ENCODE measurements at places on chromosomes 2 and 18.

DNA sequence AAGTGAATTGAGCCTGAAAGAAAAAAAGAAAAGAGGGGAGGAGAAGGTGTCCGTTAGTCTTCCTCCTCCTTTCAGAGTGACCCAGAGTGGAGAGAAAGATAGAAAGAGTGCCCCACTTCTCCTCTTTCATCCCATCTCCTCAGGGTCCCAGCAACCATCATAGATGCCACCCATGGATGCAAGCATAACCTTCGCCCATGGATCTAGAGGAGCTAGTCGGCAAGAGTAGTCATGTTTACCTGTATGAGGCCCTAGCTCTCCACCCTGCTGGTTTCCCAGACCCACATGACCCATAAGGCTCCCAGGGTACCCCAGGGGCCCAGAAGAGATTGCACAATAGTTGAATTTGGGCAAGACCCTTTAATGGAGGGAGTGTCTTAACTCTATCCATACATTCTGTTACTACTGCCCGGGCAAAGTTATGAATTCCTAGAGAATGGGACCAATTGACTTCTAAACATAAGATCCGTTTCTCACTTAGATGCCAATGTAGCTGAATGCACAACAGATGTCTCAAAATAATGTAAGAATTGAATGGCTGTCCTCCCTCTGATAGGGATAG is 56.1 kb upstream of the CDCA7 start:
- no peak for DNase-seq

DNA sequence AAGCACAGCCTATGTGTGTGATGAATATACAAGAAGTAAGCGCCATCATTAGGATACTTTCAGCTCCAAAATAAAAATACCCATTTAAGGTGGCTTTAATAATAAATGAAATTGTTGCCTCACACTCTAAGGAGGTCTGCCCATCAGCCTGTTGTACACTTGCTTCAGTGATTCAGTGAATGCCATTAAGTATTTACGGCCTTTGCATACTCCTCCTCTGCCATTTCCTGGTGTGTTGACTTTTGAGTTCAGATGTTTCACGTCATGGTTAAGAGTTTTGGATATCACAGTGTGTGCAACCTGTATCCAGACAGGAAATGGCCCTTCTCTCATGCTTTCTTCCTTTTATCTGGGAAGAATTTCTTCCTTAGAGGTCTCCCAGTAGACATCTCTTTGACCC is 38.6 kb upstream of the SNORC start:
- no peak for DNase-seq

DNA sequence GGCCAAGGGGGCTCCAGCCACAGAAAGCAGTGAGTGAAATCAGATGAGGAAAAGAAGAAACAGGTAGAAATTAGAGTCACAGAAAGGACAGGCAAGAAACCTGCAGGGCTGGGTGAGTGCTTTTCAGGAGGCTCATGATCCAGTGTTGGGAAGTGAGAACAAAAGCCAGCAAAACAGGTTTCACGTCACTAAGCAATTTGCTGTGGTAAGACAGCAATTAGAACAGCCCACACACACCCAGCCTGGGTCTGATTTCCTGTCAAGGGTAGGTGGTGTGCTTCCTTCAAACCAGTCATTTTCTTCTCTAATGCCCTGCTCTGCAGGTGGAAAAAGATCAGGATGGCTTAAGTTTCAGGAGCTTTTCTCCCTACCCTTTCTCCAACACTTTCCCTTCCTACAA is 52.9 kb upstream of the XDH start:
- DNase-seq = no peak

- no peak for DNase-seq
Measured at GRCh38 chr2:29218550-29219125, 103.4 kb downstream of the CLIP4 start.

- no peak for DNase-seq
Measured at GRCh38 chr2:134647607-134648256, 71.1 kb downstream of the TMEM163 start.

DNA sequence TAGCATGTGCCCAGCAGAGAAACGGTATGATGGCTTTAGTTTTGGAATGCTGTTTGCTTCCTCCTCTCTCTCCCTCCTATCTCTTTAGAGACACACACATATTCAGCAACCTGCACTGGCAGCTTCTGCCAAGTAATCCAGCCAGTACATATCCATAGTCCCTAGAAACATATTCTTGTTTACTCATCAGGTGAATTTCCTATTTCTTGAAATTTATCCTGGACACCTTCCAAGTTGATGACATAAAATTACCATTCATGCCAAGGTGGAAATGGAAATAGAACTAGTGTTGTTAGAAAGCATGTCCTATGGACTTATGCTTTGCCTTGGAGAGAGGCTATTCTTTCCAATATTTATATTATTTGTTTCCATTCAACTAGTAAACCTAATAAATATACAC is 50.9 kb upstream of the RGPD4 start:
- DNase-seq = no peak

DNA sequence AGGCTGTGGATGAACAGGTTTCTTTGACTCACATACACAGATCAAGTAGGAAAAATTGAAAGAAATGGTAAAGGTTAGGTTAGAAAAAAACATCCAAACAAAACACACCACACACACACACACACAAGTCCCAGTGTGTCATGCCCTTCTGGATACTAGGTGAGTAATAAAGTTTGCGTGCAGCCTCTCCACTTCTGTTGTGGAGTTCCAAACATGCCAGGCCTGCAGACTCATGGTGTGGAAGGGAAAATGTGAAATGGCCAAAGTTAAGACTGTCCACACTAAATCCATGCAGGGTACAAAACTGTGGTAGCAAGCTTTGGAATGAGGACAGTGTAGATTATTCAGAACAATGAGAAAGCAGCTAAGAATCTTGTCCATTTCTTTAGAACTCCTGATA is 114.6 kb downstream of the IKZF2 start:
- DNase-seq = no peak

DNA sequence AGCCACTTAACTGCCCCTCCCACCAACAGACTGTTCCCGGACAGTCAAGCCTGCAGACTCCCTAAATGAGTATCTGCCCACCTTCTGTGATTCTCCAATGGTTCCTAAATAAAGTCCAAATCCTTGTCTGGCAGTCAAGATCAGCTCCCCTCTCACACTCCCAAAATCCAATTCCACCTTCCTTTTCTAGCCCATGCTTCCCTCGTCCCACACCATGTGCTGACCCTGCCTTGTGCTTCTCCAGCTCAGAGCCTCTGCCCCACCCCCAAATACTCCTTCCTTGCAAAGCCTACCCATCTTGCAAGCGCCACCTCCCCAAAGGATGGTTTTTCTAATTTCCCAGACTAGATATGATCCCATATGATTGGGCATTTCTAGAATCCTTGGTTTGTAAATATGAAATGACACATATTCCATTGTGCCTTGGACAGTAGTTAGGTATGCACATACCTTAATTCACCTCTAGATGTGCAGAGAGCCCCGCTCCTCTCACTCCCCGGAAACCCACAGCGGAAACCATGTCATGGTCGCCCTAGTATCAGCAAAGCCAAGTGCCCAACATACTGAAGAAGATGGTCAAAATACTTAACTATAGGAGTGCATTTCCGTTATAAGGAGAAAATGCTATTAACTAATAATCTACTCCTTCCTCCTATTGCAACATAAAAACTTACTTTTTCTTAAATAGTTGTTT is 97.2 kb downstream of the KCTD1 start:
- DNase-seq = no peak

- DNase-seq = no peak
Measured at GRCh38 chr2:120606280-120606679, 129.4 kb upstream of the GLI2 start.
